Putamen (tissue), 1 donor: ENCODE measurements at places on chromosomes 4 and X.

DNA sequence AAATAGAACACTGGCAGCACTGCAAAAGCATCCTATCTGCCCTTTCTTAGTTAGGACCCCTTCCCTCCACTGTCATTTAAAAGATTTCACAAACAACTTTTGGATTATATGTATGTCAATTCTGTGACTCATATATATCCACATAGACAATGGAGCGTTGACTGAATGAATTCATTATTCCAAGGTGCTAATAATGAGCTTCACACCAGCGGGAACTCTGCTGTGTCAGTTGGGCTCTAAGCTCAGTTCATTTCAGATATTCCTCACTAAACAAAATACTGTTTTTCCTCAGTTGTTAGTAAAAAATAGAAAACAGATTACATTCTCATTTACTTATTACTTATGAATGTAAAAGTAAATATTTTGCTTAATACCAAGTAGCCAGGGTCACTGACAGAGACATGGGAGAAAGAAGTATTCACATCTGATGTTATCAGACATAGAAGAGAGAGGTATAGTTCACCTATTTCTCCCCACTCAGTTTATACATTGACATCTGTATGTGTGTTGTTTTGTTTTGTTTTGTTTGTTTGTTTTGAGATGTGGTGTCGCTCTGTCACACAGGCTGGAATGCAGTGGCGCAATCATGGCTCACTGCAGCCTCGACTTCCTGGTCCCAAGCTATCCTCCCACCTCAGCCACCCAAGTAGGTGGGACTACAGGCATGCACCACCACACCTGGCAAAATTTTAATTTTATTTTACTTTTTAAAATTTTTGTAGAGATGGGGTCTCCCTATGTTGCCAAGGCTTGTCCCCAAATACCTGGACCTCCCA lies 10.9 kb downstream of the NFKB1 start:
- no peak for DNase-seq

GRCh38 chrX:80266979-80267378 lies 153.3 kb upstream of the TENT5D start:
- DNase-seq: no peak

- DNase-seq: no peak
Observed at GRCh38 chr4:163768014-163768413, 273.5 kb downstream of the TMA16 start.

DNA sequence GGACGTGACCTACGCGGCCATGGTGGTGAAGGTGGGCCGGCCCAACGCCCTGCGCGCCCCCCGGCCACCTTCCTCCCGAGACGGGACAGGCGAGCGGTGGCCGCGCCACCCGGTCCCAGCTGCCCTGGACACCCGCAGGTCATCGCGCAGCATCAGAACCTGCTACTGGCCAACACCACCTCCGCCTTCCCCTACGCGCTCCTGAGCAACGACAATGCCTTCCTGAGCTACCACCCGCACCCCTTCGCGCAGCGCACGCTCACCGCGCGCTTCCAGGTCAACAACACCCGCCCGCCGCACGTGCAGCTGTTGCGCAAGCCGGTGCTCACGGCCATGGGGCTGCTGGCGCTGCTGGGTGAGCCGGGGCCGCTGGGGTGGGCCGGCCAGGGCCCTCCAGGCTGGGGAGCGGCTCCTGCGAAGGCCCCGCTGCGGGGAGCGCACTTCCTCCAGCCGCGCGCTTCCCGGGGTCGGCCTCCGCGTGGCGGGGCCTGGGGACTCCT lies 9.0 kb upstream of the SLC26A1 start:
- no peak for DNase-seq

- DNase-seq: no peak
Observed at GRCh38 chr4:89757154-89757719, 79.7 kb downstream of the SNCA start.

GRCh38 chr4:61553557-61554125 lies 353.5 kb downstream of the ADGRL3 start:
- DNase-seq: no peak

GRCh38 chrX:134538316-134538715 lies 78.4 kb downstream of the HPRT1 start:
- DNase-seq: no peak

DNA sequence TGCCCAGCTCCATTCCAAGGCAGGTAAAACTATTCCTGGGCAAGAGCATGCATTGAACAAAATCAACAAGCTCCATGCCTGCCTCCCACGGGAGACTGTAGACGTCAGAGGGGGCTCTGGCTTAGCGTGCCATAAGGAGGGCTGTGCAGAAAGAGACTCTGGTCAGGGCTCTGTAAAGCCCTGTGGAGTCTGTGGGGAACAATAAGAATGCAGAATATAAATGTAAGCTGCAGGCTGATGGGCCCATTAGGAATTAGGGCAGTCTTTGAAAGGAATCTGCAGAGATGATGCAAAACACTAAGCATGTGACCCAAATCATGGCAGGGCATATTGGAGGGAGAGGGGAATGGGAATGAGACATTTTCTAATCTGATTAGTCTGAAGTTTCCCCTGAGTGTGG lies 170.3 kb downstream of the EFHC2 start:
- DNase-seq: no peak

GRCh38 chr4:84666439-84666838 lies 83.5 kb downstream of the CDS1 start:
- DNase-seq: no peak

GRCh38 chrX:130002541-130002940 lies 20.1 kb downstream of the BCORL1 start:
- no peak for DNase-seq

DNA sequence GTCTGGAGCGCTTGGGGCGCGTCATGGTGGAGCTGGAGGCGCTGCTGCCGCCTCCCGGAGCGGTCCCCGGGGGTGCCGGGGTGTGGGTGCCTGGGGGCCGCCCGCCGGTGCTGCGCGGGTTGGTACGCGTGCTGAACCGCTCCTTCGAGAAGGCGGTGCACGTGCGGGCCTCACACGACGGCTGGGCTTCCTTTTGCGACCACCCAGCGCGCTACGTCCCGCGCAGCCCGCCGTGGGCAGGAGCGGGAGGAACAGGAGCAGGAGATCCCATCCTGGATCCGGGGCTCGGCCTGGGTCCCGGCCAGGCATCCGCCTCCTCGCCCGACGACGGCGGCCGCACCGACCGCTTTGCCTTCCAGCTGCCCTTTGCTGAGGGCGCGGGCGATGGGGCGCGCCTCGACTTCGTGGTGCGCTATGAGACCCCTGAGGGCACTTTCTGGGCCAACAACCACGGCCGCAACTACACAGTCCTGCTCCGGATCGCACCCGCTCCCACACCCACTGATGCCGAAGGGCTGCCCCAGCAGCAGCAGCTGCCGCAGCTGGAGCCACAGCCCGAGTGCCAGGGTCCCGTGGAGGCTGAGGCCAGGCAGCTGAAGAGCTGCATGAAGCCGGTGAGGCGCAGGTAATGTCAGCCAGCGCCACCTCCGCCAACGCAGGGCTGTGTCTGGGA lies 792 bp downstream of the PPP1R3F start:
- DNase-seq: no peak

DNA sequence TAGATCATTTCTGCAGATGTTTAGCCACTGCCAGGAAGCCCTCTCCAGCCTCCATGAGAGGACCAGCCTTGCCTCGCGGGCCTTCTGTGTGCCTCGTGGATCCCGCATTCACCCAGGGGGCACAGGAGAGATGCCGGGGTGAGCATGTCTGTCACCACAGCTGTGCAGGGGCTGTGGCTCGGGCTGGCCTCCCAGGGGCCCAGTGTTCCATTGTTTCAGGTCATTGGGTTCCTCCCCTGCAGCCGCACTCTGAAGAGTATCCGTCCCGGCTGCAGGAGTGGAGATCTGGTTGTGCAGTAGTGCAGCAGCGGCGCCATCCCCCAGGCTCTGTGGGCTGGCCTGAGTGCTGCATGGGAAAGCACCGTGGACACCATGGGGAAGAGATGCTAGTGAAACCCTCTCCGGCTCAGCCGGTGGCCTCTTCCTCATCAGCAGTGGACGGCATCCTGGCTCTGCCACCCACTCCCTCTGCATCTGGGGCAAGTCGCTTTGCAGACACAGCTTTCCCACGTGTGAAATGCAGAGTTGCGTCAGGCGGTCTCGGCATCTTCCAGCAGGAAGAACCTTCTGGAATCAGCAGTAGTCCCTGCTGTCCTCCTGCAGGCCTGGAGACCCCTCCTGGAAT lies 29.1 kb downstream of the TBC1D14 start:
- no peak for DNase-seq

- no peak for DNase-seq
Observed at GRCh38 chrX:9966775-9967408, at the start of gene CLDN34. Gene CLDN34, plus strand, starts transcription at chrX:9967358. Its CDS starts 0 bp downstream, at chrX:9967358.

DNA sequence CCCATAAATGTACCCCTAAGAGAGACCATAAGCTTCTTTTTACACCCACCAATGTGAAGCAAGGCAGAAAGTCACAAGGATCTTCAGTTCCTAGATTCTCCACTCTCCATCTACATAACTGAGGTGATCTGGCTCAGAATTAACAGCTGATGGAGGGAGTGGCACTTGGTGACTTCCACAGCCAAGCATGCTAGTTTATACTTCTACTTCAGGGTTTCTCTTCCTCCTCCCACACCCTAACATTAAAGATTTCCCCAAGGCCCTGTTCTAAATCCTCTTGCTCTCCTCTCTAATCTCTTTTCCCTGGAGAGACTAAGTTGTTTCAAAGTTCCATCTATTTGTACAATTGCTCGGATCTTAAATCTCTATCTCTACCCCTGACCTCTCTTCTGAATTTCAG lies 81.1 kb downstream of the MBNL3 start:
- no peak for DNase-seq

- no peak for DNase-seq
Observed at GRCh38 chr4:76725039-76725438, 172.9 kb downstream of the SOWAHB start.

- no peak for DNase-seq
Observed at GRCh38 chrX:49291615-49292337, 11.7 kb upstream of the GAGE10 start.

- no peak for DNase-seq
Observed at GRCh38 chrX:821327-822107, 190.9 kb downstream of the SHOX start.

- DNase-seq: no peak
Observed at GRCh38 chr4:173337463-173337862, 3.3 kb upstream of the HMGB2 start.

DNA sequence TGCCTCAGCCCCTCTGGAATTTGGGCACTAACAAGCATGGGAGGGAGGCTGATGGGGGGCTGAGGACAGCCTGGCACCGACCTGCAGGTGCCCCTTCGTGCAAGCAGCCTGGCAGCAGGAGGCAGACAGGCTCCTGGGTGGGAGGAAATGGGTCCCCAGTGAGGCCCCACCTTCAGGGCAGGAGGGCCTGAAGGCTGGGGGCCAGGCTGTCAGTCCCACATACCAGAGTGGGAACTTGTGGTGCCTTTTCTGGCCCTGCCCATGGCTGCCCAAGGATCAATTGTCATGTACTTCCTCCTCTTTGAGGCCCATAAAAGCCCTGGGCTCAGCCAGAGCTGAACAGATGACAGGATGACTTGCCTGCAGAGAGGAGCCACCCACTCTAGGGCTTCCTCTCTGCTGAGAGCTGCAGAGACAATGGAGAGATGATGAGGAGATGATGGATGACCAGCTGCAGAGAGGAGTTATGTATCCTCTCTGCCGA lies 141.0 kb downstream of the PDHA2 start:
- no peak for DNase-seq

DNA sequence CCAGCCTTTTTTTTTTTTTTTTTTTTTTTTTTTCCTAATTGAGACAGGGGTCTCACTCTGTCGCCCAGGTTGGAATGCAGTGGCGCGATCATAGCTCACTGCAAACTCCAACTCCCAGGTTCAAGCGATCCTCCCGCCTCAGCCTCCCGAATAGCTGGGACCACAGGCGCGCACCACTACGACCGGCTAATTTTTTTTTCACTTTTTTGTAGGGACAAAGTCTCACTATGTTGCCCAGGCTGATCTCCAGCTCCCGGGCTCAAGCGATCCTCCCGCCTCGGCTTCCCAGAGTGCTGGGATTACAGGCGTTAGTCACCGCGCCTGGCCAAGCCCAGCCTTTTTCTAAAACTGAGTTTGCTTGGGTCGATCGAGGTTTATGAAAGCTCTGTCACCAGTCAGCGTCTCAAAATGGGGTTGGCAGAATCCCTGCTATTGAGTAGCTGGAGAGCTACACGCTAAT lies 1.3 kb upstream of the OTUD5 start:
- DNase-seq: peak; percentile 13

- no peak for DNase-seq
Observed at GRCh38 chrX:46770817-46771163, 11.9 kb upstream of the SLC9A7 start.

GRCh38 chrX:23953908-23954269 lies 46.1 kb downstream of the CXorf58 start:
- DNase-seq: no peak

- DNase-seq: no peak
Observed at GRCh38 chrX:25721564-25721963, 416.6 kb upstream of the MAGEB18 start.
